ENCODE measurements at places on chromosomes 16 and 17. TPM values are rescaled to one million over a fixed set of nuclear protein-coding genes. Genes with fewer than 3 reads are reported as not detected.

The DNAI2 gene
- not detected for total RNA-seq

The DPEP3 gene
- total RNA-seq, result not detected

The CIBAR2 gene
- total RNA-seq, result not detected

The SLC6A2 gene
- total RNA-seq, result not detected

The RPTOR gene
- 21.8 TPM for total RNA-seq

The NACA2 gene
- total RNA-seq, result not detected

The OR1D2 gene
- total RNA-seq, result not detected

The PARD6A gene
- total RNA-seq, result 3.4 TPM

The TBC1D3 gene
- not detected for total RNA-seq

- peak; percentile 54 for DNase-seq
These were observed 54.7 kb upstream of the CDH11 start for GRCh38 chr16:65176603-65177002.

- DNase-seq, result no peak
These were observed 123.2 kb downstream of the CDRT15L2 start for GRCh38 chr17:20702692-20703091.

DNA sequence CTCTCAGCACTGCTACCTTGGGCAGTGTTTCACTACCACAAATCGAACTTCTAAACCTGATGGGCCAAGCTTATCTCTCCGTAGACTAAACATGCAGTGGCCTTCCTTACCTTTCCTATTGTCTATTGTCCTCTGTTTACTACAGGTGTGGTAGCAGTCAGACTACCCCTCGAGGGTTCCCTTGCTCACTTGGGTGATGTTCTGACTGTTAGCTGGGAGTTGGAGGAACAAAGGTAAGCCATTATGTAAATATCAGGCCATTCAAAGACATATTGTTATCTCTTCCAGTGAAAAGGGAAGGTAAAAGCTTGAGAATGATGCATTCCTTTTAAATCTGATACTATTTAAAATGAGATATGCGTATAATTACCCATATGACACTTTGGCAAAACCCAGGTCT is 828.3 kb upstream of the EEF2KMT start:
- no peak for DNase-seq

- DNase-seq, result no peak
These were observed 9.2 kb downstream of the TANC2 start for GRCh38 chr17:62975206-62975605.

DNA sequence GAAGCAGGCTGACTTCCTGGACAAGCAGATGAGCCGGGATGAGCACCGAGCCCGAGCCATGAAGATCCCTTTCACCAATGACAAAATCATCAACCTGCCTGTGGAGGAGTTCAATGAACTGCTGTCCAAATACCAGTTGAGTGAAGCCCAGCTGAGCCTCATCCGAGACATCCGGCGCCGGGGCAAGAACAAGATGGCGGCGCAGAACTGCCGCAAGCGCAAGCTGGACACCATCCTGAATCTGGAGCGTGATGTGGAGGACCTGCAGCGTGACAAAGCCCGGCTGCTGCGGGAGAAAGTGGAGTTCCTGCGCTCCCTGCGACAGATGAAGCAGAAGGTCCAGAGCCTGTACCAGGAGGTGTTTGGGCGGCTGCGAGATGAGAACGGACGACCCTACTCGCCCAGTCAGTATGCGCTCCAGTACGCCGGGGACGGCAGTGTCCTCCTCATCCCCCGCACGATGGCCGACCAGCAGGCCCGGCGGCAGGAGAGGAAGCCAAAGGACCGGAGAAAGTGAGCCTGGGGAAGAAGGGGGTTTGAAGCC is 11.0 kb downstream of the NFE2L1 start:
- DNase-seq, result no peak

- no peak for DNase-seq
These were observed 23.0 kb upstream of the PLCG2 start for GRCh38 chr16:81755915-81756614.

- DNase-seq, result no peak
These were observed 1010.9 kb downstream of the KCNJ18 start for GRCh38 chr17:22703204-22703603.

- no peak for DNase-seq
These were observed 10.1 kb downstream of the RBFOX3 start for GRCh38 chr17:79600681-79601131.

- DNase-seq, result no peak
These were observed 28.9 kb upstream of the ZNF750 start for GRCh38 chr17:82868715-82869131.

DNA sequence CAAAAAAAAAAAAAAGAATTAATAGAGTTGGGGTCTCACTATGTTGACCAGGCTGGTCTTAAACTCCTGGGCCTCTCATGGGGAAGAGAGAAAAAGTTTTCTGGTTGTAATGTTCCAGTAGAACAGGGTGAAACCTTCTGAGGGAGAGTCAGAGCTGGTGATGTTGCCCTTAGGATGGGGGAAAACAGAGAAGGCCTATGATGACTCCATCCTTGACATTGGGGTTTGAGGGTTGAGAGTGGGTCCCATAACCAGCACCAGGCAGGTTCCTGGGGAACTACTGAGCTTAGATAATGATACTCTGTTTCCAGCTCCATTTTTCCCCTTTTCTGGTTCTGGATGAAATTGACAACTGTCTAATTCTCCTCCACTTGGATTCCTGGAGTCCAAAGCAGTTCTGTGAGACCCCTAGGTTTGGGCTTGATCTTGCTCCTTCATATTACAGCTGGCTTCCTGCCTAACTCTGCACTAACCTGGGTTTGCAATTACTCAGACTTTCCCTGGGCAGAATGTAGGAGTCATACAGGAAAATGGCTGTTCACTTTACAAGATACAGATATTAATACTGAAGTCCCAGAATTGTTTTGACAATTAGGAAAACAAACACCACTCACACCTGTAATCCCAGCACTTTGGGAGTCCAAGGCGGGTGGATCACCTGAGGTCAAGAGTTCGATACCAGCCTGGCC is 62.8 kb upstream of the B4GALNT2 start:
- no peak for DNase-seq

GRCh38 chr17:42857389-42857788 is 6.4 kb downstream of the AOC3 start:
- DNase-seq, result no peak

- no peak for DNase-seq
These were observed 13.4 kb upstream of the TAC4 start for GRCh38 chr17:49861150-49861884.

GRCh38 chr17:4948931-4949320 is 596 bp upstream of the PFN1 start:
- peak; percentile 87 for DNase-seq

GRCh38 chr16:1812732-1813163 is 13.9 kb downstream of the HAGH start:
- DNase-seq, result peak; percentile 75

DNA sequence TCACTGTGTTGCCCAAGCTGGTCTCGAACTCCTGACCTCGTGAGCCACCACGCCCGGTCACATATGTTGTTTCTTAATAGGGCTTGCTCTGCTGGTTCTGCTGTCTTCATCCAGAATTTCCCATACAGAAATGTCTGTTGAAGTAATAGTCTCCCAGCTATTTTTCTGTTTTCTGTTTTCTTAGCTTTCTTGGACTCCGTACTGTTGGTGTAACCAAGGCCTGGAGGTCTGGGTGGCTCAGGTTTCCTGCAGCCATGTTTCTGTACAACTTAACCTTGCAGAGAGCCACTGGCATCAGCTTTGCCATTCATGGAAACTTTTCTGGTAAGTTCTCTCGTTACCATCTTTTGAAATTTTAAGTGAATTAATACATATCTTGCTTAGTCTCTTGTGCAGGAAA is 2.8 kb downstream of the SF3B3 start:
- DNase-seq, result no peak

GRCh38 chr17:31318298-31318801 is 3.1 kb downstream of the EVI2A start:
- DNase-seq, result peak; percentile 40

GRCh38 chr16:9139965-9140364 is 48.5 kb downstream of the HAPSTR1 start:
- no peak for DNase-seq

- DNase-seq, result no peak
These were observed 38.9 kb upstream of the RPL38 start for GRCh38 chr17:74164446-74165045.

DNA sequence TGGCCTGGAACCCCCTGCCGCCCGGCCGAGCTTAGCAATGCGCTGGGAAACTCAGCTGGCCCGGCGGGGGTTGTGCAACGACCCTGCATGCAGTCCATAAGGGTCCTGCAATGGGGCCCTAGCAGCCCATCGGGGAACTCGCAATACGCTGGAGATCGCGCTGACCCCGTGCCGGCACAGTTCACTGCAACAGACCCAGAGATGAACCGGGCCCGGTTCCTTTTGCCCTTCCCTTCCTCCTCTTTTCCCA is 375 bp downstream of the SLC25A11 start:
- peak; percentile 44 for DNase-seq

DNA sequence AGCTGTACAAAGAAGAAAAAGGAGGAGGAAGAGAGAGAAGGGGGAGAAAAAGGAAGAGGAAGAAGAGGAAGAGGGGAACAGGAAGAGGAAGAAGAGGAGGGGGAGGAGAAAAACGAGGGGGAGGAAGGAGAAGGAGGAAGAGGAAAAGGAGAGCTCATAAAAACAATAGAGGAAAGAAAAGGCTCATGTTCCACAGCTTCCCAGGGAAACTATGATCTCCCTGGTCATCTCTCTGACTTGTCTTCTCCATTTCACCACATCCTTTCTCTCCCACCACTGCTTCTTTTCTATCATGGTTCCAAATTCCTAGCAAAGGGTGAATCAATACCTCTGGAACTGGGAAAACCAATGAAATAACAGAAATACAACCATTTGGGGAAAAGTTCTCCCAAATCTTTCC is 254.1 kb upstream of the ERCC4 start:
- DNase-seq, result no peak

All from left ventricle myocardium inferior (tissue), 1 donor.